ENCODE measurements at places on chromosomes 4 and X.

GRCh38 chrX:154091678-154092077 is 5.8 kb downstream of the MECP2 start:
- no peak for DNase-seq

DNA sequence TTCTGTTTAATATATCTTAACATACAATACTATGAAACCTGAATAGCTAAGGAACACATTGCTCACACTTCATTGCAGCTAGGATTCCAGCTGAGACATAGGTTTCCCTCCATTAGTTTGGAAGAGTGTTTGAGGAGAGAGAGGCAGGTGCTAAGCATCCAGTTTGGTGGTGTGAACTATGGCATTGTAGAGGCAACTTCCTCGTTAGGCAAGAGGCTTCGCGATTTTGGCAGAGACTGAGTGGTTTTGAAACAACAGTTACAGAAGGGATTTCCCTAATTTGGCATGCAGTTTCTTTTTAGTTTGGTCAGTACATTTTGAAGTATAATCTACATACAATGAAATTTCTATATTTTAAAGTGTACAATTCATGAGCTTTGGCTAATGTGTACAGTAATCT is 117.1 kb upstream of the BMP3 start:
- DNase-seq: no peak

GRCh38 chr4:52659001-52659721 is at the start of gene USP46:
Gene USP46 (minus strand): TSS chr4:52659301. CDS start chr4:52659150, 151 bp downstream.
- peak; percentile 53 for DNase-seq

DNA sequence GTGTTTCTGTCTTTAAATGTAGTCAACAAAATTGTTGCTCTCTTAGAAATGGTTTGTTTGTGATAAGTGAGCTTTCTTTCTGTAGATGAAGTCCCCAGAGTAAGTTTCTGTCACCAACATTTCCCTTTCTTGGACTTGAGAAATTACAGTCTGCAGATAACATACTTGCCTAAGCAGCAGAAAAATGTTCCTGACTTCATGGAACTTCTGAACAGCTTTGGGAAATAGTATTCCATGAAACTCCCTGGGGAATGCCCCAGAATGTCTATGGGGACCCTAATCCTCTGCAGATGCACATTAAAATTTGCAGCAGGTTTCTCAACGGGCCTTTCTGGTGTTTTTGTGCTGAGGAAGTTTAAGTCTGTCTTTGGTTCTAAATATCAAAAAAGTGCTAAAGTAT is 38.6 kb upstream of the NEIL3 start:
- no peak for DNase-seq

GRCh38 chr4:26520728-26521450 is 30.6 kb upstream of the CCKAR start:
- no peak for DNase-seq

- DNase-seq: peak; percentile 54
These were observed 10.5 kb downstream of the PTTG2 start for GRCh38 chr4:37970702-37971101.

DNA sequence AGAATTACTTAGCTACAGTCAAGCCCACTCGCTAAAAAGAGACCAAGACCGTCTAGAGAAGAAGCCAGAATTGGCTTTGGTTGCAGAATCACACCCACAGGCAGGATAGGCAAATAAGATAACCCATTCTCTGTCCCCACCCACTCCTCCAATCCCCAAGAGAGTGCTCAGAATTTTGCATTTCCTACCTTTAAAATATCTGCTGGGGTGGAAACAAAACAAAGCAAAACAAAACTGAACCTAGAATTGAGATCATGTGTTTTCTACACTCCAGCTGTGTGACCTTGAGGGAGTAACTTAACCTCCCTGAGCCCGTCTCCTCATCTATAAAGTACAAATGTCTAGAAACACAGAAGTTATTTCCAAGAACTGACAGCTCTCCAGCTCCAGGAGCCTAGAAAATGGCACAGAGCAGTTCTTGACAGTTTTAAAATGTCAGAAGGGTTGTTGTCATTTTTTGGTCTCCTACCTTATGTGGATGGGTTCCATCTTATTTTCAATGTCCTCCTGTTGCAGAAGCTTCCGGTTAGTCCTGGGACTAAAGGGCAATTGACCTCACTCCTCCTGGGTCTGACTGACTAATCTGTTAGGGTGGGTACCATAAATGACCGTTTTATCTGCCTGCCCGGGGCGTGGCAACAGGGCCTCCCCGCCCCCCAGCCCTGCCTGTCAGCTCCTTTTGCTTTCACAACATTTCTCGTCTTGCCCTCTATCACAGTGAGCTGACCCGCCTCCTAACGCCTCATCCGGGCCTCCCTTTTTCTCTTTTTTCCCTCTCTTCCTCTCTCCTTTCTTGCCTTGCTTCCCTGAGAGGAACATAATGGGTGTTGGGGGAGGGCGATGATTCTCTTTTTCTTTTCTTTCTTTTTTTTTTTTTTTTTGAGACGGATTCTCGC is 114.0 kb downstream of the RBM47 start:
- no peak for DNase-seq

- DNase-seq: no peak
These were observed 6.6 kb upstream of the UTP3 start for GRCh38 chr4:70681704-70682103.

DNA sequence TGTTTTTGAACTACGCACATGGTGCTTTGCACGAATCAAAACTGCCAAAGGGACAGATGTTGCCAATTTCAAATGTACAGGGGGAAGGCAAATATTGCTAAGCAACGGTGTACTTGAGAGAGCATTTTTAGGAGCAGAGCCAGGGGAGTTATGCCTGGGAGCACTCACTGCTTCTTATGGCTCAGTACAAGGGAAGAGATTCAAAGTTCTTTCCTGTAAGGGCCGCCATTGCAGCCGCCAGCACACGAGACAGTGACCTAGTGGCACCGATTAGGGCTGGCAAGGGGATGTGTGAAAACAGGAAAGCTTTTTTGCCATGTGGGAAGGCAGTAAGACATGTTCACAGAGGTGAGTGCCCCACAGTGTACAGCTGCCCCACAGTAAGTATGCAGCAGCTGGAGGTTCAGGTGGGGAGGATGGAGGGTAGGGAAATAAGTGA is 133.8 kb downstream of the AFF1 start:
- DNase-seq: no peak

DNA sequence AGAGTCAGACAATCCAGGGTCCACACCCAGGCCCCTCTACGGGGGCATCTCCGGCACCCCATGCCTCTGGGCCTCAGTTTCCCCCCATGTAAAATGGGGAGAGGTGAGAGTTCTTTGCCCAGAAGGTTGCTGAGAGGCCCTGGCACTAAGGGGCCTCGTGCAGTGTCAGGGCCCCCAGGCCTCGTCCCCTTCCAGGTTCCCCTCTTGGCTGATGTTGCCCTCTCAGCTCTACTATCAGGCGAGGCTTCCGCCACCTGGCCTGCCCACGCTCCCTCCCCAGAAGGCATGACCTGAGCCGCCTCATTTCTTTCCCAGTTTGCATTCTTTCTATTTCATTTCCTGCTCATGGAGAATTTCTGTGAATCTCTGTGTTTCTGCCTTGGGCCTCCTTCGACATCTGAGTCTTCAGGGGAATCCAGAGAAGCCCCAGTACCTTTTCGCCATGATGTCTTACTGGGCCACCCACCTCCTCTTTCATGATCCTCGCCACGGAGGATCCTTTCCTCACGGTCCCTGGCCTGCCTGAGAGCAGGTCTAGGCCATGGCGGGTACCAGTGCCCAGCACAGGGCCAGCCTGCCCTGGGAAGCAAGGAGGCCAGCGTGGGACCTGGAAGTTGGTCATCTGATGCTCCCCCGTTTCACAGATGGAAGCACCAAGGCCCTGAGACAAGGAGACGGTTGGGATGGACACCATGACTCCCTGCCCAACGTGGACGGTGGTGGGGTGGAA is 21.9 kb upstream of the MRFAP1 start:
- no peak for DNase-seq

- DNase-seq: no peak
These were observed 11.9 kb upstream of the NSUN7 start for GRCh38 chr4:40737879-40738278.

DNA sequence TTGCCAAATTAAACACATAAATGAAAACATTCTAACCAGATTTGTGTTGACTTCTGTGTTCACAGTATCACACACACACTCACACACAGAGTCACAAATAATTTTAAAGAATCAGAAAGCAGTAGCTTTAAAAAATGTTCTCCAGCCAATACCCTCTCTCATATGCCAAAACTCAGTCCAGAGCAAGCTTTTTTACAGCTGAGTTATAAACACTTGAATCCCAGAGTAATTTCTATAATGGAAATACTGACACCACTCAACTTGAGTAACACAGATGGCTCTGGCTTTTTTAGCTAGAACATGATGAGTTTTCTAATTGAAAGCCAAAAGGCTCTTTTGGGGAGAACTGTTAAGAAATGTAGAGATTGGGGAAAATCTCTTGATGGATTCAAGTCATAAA is 100.8 kb downstream of the DOCK11 start:
- DNase-seq: no peak

GRCh38 chrX:39204353-39204752 is 403.1 kb downstream of the MID1IP1 start:
- DNase-seq: no peak

DNA sequence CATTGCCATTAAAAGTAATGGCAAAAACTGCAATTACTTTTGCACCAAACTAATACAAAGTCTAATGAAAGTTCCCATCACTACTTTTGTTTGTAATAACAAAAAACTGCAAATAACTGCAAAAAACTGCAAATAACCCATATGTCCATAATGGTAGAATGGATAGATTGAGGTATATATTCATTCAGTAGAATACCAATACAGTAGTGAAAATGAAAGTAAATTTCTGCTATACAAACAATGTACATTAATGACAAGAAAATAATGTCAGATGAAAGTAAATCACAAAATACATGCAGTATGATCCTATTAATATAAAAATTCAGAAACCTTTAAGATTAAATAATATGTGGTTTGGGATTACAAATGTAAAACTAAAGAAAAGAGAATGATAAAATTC is 41.3 kb upstream of the CEP135 start:
- no peak for DNase-seq

DNA sequence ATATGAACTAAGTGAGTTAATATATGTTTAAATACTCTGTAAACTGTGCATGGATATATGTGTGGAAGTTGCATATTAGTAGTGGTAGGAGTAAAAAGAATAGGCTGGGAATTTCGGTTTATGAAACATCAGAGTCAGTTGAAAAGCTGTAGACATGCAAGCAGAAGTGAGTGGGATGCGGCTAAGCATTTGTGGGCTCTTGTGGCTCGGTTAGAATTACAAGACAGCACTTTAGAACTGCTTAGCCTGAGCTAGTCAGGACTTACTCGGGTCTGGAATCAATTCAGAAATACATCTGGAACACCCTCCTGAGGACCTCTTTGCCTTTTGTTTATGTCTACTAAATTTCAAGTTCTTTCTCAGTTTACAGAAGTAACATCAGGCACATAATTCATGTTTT is 93.6 kb downstream of the AFF2 start:
- no peak for DNase-seq

GRCh38 chr4:11670304-11670703 is 241.6 kb upstream of the HS3ST1 start:
- DNase-seq: no peak

- DNase-seq: peak; percentile 15
These were observed 50.0 kb downstream of the AMMECR1 start for GRCh38 chrX:110267874-110268273.

- DNase-seq: no peak
These were observed 26.3 kb upstream of the C4orf54 start for GRCh38 chr4:99683895-99684294.

- DNase-seq: no peak
These were observed 18.2 kb downstream of the TMEM255A start for GRCh38 chrX:120293015-120293414.

DNA sequence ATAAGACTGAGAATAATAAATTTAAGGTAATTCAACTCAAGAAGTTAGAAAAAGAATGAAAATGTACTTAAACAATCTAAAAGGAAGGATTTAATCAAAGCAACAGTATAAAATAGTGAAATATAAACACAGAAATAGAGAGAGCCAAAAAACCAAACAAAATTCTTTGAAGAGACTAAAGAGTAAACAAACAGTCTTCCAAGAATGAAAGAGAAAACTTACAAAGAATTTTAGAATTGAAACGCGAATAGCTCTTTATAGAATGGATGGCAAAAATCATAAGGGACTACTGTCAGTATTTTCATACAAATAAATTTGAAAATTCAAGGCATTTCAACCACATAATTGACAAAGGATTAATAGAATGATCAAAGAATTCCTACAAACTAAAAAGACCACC is 41.7 kb downstream of the VEGFC start:
- no peak for DNase-seq

Data from DND-41 (cell line).